ENCODE measurements at places on chromosomes 11 and 22.

GRCh38 chr11:119179983-119180382 lies 5.3 kb upstream of the NHERF4 start:
- DNase-seq, result no peak

DNA sequence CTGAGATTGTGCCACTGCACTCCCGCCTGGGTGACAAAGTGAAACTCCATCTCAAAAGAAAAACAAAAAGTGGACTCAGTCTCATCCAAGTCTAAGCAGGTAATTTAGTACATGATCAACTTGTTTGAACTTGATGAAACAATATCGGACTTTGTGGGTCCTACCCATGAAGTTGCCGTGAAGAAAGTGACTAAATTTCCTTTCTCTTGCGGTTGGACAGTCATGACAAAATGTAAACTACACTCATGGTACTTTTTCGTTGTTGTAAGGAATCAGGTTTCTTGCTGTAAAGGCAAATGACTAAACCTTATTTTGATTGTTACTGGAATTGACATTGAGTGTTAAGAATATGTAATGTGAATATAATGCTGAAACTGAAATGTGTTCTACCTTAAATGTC lies 164.5 kb upstream of the PLET1 start:
- DNase-seq, result no peak

DNA sequence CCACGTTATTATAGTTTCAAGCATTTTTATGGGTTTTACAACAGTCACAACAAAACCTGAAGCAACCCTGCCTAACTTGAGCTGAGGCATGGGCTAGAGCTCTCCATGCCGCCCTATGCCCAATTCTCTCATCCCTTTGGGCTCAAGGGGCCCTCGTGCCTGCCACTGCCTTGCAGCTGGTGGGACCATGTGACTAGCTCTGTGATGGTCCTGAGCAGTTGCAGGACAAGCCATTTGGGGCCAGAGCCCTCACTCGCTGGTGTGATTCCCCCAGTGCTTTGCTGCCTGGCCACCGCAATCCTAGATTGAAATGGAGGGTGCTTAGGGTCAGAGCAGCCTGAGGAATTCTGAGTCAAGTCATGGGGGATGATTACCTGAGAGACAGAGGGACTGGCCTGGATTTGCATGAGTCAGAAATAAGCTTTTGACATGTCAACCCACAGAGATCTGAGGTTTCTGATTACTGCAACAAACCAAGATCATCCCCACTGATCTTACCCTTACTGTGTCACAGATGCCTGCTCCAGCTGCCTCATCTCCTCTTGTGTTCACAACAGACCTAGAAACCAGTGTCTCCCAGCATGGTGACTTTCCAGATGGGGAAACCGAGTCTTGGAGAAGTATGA lies 323.7 kb downstream of the BRD1 start:
- DNase-seq, result no peak

DNA sequence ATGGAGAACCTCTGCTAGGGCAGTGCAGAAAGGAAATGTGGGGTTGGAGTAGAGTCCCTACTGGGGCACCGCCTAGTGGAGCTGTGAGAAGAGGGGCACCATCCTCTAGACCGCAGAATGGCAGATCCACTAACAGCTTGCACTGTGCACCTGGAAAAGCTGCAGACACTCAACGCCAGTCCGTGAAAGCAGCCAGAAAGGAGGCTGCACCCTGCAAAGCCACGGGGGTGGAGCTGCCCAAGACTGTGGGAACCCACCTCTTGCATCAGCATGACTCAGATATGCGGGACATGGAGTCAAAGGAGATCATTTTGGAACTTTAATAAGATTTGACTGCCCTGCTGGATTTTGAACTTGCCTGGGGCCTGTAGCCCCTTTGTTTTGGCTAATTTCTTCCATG lies 8.7 kb downstream of the TSKU start:
- no peak for DNase-seq

GRCh38 chr11:44884056-44884455 lies 66.6 kb downstream of the TP53I11 start:
- DNase-seq, result no peak

DNA sequence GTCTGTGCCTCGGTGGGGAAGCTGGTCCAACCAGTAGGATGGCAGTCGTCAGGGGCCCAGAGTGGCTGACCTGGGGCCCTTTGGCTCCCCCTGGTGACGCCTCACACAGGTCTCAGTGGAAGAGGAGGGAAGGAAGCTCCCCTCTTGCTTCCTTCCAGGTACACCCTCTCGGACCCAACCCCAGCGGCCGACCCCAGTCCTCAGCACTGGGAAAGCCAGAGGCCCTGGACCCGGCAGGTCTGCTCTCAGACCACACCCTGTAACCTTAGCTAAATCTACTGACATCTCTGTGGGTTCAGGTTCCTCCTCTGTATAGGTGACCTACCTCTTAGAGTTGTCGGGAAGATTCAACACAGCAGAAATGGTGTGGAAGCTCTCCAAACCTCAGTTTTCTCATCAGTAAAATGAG lies 3.4 kb upstream of the SCUBE1 start:
- no peak for DNase-seq

DNA sequence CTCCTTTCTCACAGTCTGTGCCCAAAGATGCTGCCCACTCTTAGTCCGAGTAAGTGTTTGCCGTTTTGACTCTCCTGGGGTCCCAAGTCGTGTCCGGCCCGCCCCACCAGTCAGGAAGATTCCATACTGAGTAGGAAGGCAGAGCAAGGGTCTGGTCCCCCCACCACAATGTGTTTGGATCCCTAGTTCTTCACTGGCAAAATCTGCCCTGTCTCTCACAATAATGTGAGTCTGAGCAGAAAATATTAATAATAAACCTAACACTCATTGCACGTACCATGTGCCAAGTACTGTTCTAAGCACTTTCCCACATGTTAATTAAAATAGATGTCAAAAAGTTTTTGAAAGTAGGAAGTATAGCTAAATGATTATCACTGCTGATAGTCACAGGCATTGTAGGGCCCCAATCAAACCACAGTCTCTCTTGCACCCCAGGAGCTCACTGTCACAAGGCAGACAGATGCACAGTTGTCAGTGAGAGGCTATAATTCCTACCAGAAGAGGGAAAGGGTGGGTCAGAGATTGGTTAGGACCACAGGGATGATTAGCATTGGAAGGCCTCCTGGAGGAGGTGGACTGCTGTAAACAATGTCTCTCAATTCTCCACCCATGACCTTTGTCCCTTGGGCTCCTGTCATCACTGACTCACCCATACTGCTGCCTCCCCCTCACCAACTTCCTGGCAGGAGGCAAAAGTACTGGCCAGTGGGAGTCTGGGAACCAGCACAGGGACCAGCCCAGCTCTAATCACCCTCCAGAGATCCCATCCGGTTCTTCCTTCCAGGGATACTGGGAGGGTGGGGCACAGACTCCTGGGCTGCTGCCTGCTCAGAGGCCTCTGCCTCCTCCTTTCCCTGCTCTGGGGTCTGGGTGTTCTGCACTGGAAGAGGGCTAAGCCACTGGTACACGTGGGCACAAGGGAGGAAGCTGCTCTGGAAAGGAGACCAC lies 1.0 kb upstream of the POLD4 start:
- no peak for DNase-seq

- DNase-seq, result no peak
Observed at GRCh38 chr22:44019416-44019815, 4.7 kb upstream of the PARVB start.

- no peak for DNase-seq
Observed at GRCh38 chr22:30021881-30022619, 58.2 kb upstream of the HORMAD2 start.

DNA sequence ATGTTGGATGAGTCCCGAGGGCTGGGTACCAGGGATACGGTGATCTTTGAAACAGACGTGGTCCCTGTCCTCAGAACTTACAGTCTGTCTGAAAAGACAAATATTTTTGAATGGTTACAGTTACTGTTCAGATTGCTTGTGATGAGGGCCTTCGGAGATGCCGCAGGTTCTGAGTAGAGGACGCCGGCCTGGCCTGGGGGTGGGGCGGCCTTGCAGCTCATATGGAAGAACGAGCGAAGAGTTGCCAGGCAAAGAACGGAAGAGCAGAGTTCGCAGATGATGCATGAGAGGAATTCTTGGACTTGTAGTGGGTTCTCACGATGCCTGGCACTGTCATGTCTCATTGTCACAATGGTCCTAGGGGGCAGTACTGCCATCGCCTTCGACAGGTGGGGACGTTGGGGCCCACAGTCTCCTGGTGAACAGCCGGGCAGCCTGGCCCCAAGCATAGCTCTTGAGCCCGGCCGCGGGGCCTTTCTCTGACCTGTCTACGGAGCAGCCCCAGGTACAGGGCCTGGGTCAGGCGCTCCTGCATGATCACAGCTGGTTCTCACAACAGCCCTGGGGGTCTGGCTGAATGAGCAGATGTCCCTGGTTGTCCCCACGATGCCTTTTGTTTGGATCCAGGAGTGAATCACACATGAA lies 60.9 kb upstream of the PARVG start:
- DNase-seq, result no peak

DNA sequence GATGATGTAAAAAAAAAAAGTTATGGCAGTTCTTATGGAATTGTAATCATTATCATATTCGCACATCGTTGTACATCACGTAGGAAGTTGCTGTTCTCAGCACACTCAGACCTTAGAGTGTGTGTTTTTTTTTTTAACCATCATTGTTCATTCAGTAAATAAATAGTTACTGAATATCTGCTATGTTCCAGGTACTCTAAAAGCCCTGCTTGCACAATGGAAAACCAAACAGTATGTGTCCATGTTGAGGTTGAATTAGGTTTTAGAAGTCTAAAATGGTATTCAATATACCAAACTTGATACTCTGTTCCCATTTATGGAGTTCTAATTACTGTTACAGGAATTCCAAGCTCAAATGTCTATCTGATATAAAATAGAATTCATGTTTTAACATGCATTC lies 41.2 kb downstream of the PDHX start:
- DNase-seq, result no peak

GRCh38 chr11:356610-357009 lies 12.7 kb upstream of the B4GALNT4 start:
- DNase-seq, result no peak

DNA sequence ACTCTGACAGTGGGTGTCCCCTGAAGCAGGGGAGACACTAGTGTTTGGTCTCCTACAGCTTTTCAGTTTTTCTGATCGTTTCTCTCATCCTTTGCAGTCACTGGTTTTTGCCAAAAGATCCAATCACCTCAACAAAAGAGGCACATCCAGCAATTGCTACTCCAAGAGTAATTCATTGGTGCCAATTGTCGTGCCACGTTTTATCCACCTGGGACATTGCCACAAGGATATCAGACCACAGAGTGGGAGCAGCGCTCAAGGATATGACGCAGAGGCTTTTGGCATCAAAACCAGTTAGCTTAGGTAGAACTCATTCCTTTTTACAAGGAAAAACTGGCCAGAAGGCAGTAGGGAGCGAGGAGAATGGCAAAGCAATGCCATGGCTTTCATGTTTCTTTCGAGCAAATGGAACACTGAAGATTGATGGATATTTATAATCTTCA lies 40.9 kb upstream of the BLID start:
- no peak for DNase-seq

- no peak for DNase-seq
Observed at GRCh38 chr11:112437096-112437495, 176.4 kb upstream of the PLET1 start.

DNA sequence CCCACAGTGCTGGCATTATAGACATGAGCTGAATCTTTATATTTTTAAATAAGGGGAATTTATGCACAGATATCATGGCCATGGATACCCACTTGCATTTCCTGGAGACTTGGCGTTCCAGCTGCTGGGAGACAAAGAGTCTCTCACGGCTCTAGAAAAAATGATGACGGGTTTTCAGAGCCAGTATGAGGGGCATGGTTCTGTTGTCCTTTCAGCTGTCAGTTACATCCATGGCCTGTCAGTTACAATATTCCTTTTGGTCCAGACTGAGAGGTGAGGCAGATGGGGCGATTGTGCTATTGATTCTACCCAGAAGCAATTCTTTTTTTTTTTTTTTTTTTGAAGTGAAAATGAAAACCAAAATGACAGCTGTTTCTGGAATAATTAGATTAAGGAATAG lies 29.7 kb downstream of the USH1C start:
- no peak for DNase-seq

DNA sequence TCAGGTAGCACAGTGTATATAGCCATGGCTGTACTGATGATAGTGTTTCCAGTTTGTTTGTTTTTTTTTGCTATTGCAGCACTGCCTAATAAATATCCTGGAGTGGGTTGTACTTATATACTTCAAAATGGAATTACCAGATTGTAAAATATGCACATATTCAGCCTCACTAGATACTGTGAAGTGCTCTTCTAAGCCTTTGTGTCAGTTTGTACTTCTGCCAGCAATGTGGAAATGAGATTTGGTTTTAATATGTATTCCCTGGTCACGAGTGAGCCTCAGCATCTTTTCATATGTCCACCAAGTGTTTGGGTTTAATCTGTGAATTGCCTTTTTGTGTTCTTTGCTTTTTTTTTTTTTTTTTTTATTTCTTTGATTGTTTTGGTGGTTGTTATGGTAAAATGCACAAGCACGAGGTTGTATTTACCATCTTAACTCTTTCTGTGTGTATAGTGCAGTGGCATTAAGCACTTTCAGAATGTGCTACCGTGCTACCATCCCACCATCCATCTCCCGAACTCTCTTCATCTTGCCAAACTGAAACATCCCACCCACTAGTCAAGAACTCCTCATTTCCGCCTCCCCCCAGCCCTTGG lies 34.9 kb downstream of the ST3GAL4 start:
- DNase-seq, result no peak

- no peak for DNase-seq
Observed at GRCh38 chr11:84671325-84671999, 955.7 kb downstream of the DLG2 start.

DNA sequence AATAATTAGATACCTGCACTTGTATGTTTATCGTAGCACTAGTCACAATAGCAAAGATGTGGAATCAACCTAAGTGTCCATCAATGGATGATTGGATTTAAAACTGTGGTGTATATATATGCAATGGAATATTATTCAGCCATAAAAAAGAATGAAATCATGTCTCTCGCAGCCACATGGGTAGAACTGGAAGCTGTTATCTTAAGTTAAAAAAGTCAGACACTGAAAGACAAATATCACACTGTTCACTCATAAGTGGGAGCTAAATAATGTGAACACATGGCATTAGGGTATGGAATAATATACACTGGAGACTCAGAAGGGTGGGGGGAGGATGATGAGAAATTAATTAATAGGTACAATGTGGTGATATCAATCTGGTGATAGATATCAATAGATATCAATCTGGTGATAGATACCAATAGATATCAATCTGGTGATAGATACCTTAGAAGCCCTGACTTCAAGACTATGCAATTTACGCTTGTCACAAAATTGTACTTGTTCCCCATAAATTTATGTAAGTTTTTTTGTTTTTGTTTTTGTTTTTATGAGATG lies 2.0 kb downstream of the LMO2 start:
- DNase-seq, result no peak

DNA sequence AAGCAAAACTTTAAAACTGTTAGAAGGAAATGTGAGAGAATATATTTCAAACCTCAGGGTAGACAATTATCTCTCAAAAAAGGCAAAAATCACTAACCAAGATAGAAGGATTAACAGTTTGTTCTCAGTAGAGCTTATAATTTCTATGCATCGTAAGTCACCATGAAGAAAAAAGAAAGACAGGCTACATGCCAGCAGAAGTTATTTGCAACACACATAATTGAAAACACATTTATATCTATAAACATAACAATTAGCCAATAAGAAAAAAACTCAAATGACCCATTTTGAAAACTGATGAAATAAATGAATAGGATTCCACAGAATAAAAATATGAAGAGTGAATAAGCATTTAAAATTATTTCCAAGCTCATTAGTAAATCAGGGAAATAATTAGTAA lies 24.4 kb upstream of the SNX19 start:
- DNase-seq, result no peak

GRCh38 chr11:124460459-124460858 lies 15.0 kb upstream of the OR8B8 start:
- DNase-seq, result no peak

GRCh38 chr11:122241566-122241965 lies 125.6 kb upstream of the BLID start:
- DNase-seq, result no peak
